NCI-H1092 (cell line): ENCODE measurements at places on chromosomes 5 and 9.

- no peak for DNase-seq
Observed at GRCh38 chr5:155013526-155013925, at the start of gene KIF4B. KIF4B (plus strand) TSS chr5:155013755; CDS start chr5:155013860, 105 bp downstream.

DNA sequence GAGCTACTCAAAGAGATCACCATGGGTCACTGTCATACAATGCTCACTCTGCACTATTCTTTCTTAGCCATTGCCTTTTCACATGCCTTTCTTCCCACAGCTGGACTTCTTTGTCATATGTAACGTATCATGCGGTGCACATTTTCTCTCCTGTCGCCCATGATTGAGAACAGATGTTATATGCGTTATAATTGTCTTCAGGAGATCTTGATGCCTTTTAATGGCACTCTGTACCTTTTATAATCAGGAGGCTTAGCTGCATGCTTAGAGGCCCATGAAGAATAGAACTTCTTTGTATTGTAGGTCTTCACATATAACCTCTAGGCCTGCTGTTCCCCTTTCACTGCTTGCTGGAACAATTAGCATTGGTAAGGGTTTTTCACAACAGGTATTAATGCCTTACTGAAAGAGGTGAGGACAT is 436.1 kb downstream of the CDH10 start:
- no peak for DNase-seq

DNA sequence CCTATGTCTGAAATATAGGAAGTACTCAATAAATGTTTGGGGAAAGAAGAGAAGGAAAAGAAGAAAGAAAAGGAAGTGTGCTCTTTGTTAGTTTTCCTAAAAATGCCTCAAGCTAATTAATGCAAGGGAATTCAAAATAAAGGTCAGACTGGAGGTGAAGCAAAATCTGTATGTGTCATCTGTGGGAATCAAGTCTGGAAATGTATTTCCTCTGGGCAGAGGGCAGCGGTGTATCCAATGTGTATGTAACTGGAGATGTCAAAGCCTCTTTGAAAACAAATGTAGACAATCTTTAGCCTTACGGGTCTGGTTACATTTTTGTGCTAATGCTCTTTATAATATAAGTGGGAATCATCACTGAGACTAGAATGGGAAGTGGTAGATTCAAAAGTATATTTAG is 471.4 kb downstream of the MAN2A1 start:
- DNase-seq, result no peak

DNA sequence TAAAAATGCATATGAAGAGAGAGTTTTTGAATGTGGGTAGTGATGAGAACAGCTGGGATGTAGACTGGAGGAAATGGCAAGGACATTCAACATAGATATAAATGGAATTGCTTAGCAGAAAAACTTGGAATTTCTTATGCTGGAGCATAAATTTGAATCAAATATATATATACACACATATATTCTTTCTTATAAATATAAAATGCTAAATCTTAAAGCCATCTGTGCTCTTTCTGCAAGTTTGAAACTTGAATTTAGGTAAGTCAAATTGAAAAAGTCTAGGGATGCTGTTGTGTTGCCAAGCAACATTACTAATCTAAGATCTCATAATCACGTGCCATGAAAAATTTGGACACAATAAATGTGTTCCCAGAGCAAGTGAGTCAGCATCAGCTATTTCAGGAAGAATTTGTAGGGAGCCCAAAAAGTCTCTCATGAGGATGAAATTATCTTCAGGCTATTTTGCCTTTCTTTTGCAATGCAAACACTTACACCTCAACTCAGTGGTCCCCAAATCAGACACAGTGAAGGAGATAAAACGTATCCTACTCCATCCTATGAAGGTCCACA is 58.4 kb upstream of the ALDH1A1 start:
- no peak for DNase-seq

- no peak for DNase-seq
Observed at GRCh38 chr9:29556746-29557145, 1983.5 kb upstream of the C9orf72 start.

DNA sequence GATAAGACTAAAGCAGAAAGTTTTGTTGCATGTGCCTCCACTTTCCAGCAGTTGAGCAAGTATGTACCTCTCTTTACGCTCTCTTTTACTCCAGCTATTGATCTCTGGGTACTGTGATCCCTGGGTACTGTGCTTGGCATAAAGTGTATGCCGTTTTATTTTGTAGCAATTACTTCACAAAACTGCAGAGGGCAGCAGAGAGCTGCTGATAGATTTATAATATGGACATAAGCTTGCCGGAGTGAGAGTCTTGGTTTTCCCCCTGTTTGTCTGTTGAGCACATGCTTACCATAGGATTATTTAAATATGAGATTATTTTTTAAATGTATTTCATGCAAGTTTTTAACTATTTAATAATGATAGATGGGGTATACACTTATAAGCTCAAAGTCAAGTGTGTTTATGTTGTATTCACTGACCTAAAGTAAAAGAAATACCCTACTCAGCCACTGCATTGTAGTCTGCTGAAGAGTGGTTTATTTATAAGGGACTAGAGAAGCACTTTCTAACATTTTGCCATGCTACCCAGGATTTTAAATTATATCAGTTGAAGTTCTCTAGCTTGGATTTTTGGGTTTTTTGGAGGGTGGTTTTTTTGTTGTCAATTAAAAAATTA is 13.0 kb downstream of the TTC1 start:
- DNase-seq, result peak; percentile 14

GRCh38 chr9:89400403-89401116 is 82.3 kb downstream of the SECISBP2 start:
- DNase-seq, result no peak

DNA sequence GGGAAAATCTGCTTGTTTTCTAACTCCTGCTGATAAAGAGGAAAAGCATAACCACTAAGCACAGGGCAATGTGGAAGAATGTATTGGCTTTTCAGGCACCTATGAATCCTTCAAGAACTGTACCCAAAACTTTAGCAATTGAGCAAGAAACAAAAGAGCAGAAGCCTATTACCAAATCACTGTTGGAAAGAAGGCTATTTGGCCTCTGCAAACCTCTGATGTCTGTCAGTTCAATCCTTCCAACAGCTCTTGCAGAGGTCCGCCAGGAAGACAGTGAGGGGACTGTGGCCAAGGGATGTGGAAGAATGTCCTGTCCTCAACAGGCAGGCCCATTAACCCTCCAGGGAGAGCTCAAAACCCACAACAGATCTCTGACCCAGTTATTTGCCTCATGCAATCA is 328.6 kb downstream of the ENC1 start:
- no peak for DNase-seq

- no peak for DNase-seq
Observed at GRCh38 chr9:35691757-35692301, 2.1 kb upstream of the TPM2 start.

- no peak for DNase-seq
Observed at GRCh38 chr5:39755452-39755851, 330.7 kb upstream of the DAB2 start.

DNA sequence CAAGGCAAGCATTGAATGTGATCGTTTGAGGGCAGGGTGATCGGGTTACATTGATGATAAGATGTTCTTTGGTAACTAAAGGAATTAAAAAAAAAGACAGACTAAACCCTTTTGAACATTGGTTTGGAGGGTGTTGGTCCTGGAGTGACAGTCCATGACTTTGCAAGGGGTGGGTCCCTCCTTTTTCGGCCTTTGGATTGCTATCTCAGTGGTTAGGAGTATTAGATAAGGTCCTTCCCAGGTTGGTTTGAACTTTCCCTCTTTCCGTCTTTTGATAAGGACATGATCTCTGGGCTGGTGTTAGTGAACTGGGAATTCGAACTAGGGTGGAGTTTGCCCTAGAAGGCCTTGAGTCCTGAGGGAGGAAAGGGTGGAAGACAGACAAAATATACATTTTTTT is 5.4 kb upstream of the ABO start:
- no peak for DNase-seq

- DNase-seq, result peak; percentile 33
Observed at GRCh38 chr5:140322751-140323731, 20.1 kb upstream of the PFDN1 start.
